Caudate nucleus (tissue), 63 donors: ENCODE measurements at places on chromosomes 2 and 18.

GRCh38 chr2:11395389-11395788 is 51.0 kb upstream of the ROCK2 start:
- no peak for DNase-seq

DNA sequence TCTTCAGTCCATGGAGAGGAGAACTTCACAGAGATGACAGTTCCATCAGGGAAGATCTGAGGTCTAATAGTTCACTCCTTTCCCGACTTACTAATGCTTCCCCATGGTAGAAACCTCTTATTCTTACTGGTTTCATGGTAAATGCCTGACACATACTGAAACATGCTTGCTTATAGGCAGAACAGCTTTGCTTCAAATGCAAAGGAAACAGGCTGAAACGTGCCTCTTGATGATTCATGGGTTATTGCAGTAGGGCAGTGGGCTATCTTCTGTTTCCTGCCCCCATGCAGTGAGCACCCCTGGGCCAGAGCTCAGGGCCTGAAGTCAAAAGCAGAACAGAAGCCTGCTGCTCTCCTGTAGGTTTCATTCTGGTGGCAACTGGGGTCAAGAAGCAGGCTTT is 223.5 kb downstream of the RDH14 start:
- DNase-seq, result no peak

GRCh38 chr2:105449076-105449475 is 50.2 kb upstream of the FHL2 start:
- DNase-seq, result no peak

DNA sequence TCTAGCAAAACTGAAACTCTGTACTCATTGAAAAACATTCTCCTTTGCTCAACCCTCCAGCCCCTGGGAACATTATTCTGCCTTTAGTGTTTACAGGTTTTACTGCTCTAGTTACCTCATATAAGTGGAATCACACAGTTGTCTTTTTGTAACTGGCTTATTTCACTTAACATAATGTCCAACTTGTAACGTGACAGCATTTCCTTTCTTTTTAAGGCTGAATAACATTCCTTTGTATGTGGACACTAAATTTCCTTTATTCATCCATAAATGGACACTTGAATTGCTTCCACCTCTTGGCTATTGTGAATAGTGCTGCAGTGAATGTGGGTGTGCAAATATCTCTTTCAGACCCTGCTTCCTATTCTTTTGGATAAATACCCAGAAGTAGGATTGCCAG is 144.9 kb downstream of the ACTR3 start:
- no peak for DNase-seq

DNA sequence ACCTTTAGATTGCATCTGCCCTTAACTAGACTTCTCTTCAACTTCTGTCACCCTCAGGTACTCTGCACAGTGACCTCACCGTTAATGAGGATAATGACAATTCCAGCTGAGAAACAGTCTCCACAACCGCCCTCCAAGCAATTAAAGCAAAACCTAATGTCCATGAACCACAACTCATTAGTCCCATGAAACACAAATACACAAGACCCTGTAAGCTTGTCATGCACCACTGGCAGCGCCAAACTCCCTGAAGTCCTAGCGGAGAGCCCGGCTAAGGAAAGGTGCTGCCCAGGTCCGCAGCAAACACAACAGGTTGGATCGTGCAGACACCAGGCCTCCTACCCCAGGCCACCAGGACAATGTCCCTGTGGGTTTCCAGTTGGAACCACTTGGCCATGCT is 7.4 kb downstream of the SMAD7 start:
- no peak for DNase-seq

- no peak for DNase-seq
Observed at GRCh38 chr2:85303780-85304531, 23.8 kb downstream of the TGOLN2 start.

- DNase-seq, result no peak
Observed at GRCh38 chr2:11616097-11616687, 53.8 kb downstream of the NTSR2 start.

DNA sequence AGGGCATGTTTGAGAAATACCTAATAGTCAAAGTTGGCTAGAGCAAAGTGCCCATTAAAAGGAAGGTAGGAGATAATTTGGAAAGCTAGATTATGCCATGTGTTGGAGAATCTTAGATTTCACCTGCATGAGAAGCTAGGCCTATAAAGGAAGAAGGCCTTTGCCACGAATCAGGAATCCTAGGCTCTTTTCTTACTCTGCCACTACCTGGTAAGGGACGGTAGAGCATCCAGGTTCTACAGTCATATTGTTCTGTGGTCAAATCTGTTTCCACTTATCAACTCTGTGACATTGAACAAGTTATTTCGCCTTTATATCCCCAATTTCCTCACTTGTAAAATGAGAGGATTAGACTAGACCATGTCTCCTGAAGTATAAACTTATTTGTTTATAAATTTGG is 3.6 kb upstream of the KCNJ3 start:
- no peak for DNase-seq

DNA sequence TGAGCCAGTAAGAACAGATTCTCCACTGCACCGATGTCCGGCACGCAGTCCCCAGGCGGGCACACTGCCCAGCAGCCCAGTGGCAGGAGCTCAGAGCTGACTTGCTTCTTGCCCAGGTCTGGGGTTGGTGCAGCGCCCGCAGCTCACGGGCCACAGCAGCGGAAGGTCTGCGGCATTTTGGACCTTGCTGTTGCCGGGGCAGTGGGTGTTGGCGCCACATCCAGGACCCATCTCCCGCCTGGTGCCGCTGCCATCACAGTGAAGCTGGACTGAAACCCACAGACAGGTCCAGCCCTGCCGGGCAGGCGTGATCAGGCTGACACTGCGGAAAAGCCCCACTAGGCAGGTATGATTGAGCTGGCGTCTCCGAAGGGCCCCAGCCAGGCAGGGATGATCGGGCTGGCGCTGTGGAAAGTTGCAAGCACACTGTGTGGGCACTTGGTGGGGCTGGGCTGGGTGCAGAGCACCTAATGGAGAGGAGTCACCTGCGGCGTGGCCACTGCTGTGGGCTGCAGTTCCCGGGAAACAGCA is 75.5 kb downstream of the SLC66A2 start:
- no peak for DNase-seq

- DNase-seq, result no peak
Observed at GRCh38 chr2:177242121-177242987, 22.2 kb downstream of the NFE2L2 start.

DNA sequence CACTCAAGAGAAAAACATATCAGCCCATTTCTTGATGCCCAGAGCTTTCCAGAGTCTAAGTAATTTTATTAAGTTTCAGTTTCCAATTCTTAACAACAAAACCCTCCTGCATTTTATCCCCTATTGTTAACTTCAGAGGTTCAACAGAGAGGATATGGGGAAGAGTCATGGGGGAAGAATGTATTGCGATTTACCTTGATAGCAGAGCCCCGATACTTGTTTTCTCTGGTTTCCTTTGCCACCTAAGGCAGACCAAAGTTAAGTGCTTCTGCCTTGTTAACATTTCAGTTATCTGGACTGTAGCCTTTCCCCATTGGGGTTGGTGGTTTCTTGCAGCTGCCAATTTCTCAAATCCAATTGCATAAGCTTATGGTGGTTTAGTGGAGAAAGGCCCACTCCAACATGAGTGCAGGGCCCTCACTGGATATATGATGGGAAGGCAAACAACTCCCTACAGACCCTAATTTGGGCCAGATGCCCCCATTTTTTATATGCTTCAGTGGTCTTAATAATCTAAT is 82.0 kb upstream of the ITGB6 start:
- DNase-seq, result no peak

DNA sequence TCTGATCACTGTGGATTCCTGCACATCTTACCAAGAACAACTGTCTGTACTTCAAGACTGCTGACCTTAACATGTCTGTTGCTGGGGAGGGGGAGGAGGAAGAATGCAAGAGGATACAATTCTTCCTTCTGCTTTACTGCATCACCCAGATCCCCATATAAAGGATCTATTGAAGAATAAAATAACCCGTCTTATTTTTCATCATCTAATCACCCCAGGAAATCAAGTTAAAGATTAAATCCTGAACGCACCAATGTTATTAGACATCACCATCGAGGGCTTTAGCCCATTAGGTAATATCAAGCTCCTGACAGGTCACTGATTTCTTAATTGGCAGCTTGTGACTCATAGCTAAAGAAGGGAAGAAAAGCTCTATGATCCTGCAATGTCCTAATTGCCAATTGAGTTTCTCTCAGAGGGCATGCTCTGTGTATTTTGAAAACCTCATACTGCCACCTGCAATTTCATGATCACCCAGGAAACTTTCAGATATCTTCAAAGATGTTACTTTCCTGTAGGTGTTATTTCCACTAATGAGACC is 75.4 kb upstream of the KCNE4 start:
- DNase-seq, result no peak

GRCh38 chr2:167954495-167954894 is 292.9 kb downstream of the STK39 start:
- DNase-seq, result no peak

DNA sequence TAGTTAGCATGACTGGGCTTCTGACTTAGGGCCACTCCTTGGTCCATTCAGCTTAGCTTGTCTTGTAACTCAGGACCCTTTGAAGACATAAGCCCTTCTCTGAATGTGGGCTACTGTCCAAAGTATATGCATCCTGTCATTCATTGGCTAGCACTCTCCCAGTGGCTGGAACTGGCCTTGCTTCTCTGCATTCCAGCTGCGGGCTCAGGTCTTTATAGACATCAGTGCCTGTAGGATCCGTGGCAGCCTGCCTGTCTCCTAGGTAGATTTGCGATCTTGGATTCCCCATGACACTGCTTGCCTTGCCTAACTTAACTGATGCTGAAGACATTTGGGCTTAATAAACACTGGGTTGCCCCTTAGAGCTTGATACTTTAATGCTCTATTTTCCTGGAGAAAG is 170.1 kb downstream of the DCC start:
- DNase-seq, result no peak

DNA sequence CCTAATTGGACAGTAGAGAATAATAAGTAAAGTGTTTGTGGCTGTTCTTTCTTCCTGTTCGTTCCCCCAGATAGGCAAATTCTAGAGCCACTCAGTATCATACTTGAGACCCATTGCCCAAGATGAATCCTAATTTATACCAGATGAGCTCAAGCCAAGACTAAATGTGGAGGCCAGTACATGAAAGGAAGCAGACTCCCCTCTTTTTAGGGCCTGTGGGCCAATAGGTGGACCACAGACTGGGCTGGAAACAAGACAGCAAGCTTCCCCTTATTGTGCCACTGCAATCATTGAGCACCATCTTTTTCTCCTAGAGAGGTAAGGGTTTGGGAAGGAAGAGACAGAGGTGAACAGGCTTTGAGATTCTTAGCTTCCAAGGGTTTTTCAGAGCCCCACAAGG is 141.9 kb downstream of the MGAT5 start:
- no peak for DNase-seq

DNA sequence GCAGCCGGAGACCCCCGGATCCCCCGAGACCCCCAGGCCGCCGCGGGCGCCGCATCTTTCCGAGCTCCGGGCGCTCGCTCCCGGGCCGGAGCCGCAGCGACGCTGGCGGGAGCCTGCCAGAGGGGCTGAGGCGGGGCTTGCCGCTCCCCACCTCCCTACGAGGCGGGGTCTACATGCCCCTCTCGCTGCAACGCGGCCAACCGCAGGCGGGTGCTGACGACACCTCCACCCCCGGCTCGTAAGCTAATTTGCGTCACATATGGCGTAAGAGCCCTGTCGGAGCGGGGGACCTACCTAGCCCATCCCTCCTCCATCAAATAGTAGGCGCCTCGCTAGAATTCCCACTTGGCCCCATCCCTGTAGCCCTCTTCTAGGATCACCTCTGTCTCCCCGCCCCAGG is at the start of gene PTPRN:
Gene PTPRN, minus strand, starts transcription at position 124 of the 400 bp plus-strand sequence. Its CDS starts 69 bp downstream, at position 55.
- no peak for DNase-seq

- DNase-seq, result no peak
Observed at GRCh38 chr2:124810132-124810531, 785.0 kb downstream of the CNTNAP5 start.

DNA sequence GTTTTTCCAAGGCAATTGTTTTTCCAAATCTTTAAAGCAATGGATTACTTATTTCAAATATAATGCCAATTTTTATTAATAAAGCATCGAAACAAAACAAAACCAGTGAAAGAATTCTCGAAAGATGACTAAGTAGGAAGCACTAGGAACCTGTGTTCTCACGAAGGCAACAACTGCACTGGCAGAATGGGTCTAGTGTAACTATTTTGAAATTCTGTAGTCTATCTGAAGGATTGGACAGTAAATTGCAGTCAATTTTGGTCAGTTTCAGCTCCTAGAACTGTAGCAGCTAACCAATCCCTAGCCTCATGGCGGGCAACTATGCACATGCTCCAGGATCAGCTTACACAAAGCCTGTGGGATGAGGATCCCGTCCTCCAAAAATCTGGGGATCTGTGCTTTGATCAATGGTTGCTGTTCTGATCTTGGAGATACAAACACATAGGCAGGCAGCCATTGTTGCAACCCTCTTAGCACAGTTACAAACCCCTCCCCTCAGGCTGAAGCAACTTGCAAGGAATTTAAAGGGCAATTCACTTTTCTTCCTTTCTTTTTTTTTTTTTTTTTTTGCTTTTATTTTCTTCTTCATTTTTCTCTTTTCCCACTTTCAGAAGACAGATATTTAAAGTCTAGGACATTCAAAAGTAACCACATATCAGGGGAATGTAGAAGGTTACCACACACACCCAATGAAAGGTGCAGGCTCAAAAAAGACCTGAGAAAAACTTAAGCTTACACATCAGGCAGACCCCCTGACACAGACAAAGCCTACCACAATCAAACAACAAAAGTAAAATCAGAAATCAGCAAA is 147.6 kb downstream of the THADA start:
- DNase-seq, result no peak

DNA sequence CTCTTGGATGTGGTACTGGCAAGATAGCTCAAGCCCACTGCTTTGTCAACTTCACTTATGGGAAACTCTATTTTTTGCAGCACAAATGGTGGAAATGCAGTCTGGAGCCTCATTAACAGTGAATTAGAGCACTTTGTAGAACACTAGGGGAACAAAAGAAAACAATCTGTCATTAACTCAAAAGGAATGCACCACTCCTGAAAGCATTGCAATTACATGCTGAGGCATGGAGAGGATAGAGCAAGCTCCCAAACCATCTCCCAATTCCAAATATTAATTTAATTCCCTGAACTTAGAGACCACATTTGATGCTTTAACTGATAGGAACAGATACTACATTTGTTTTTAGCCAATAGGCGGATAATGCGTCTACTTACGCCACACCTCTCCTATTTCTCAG is 32.8 kb upstream of the TANC1 start:
- no peak for DNase-seq

DNA sequence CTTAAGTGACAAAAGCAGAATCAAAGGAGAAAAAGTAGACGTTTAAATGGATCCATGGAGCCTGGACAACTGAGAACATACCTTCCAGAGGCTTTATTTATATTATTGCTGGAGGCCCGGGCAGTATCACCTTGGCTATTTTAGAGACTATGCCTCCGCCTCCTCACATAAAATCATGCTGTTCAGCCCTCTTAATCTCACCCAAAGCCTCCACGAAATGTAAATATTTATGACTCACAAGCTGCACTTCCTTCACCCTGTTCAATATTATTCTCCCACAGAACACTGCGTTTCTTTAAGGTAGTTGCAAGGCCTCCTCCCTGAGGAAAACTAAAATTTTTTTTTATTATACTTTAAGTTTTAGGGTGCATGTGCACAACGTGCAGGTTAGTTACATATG is 478.6 kb upstream of the ACVR2A start:
- DNase-seq, result no peak

- DNase-seq, result no peak
Observed at GRCh38 chr2:188028739-188029138, 262.9 kb upstream of the GULP1 start.

GRCh38 chr2:31232586-31232985 is 1.4 kb upstream of the EHD3 start:
- no peak for DNase-seq

GRCh38 chr2:189937691-189938090 is 124.8 kb downstream of the MSTN start:
- DNase-seq, result no peak

- no peak for DNase-seq
Observed at GRCh38 chr2:222608081-222608480, 47.8 kb downstream of the FARSB start.
